ENCODE measurements at places on chromosomes 1 and 21.

GRCh38 chr1:44655609-44656008 lies 18.7 kb downstream of the TMEM53 start:
- no peak for DNase-seq

DNA sequence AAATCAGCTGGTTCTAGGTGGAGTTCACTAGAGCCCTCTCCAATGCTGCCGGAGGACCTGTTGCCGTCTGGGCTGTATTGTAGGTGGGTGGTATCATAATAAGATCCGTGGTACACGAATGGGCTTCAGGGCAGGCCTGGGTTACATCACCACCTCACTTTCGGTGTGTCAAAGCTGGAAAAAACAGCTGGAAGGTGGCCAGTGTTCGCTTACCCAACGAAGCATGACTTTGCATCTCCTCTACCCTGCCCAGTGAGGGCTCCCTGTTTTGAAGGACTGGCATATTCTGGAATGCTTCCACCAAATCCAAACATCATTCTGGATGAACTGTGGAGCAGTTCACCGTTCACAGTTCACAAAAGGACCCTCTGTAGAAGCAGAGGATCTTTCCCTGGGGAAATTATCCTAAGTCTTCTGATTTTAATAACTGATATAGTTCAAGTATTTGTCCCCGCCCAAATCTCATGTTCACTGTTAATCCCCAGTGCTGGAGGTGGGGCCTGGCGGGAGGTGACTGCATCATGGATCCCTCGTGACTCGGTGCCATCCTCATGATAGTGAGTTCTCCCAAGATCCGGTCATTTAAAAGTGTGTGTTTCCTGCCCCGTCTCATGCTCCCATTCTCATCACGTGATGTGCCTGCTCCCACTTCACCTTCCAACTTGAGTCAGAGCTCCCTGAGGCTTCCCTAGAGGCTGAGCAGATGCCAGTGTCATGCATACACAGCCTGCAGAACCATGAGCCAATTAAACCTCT lies 429.0 kb downstream of the KIF26B start:
- no peak for DNase-seq

GRCh38 chr1:200173097-200173618 lies 145.6 kb downstream of the NR5A2 start:
- no peak for DNase-seq

DNA sequence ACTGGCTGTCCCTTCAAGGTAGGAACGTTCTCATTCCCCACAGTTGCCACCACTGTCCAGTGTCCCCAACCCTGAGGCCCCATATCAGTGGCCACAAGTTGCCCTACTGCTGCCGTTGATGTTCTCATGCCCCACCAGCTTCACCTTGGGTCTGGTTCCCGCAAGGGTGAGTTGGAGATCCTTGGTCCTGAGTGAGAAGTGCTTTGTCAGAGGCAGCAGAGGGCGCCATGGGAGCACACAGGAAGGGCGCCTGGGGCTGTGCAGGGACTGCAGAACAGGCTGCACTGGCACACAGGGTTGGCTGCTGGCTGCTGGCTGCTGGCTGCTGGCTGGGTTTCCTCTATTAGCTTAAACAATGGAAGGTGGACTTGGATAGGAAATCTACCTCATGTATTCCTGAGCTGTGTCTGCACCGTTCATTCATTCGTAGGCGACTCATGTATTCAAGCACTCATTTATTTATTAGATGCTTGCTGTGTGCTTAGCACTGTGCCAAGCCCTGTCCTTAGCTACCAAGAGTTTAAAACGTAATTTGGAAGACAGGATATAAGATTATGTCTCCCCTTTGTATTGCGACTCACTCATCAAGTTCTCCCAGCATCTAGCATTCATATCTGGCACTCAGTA lies 2.1 kb upstream of the S100A9 start:
- peak; percentile 93 for DNase-seq

DNA sequence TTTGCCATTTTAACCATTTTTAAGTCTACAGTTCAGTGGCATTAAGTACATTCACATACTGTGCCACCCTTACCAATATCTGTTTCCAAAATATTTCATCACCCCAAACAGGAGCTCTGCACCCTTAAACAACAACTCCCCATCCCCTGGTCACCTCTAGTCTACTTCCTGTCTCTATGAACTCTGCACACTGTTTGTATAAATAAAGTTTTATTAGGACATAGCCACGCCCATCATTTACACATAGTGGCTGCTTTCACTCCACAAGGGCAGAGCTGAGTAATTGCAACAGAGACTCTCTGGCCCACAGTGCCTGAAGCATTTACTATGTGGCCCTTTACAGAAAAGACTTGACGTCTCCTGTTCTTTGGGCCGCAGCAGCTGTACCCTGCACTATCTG lies 30.1 kb downstream of the KCNAB2 start:
- DNase-seq = no peak

- no peak for DNase-seq
Measured at GRCh38 chr1:244647819-244648218, 5.1 kb upstream of the DESI2 start.

DNA sequence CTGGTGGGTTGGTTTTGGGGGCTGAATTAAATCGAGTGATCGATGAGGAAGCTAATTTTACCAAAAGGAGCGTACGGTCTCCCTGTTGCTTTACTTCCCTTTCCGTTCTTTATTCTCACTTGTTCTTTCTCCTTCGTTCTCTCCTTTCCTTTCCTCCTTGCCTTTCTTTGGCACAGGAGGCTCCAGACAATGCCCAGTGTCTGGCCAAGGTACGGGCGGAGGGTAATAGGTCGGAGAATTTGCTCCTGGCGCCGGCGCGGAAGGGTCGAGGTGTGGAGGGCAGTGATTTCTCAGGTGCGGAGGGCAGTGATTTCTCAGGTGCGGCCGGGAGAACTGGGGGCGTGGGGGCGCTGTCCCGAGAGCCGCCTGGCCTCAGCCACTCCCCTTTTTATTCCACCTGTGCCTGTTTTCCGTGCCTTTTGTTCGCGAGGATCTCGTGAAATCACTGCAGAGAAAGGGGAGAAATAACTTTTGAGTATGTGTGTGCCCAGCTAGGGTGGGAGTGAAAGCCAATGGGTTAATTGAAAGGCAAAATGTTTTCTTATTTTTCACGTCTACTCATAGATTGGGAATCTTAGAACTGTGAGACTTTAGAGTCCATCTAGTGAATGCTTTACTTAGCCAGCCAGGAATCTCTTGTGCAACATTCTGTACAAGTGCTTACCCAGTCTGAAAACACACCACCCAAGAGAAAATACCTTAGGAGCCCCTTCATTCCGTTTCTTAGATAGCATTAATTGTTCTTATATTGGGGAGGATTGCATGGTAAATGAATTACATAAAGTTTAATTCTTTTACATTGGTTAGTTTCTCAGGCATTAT lies 1.3 kb downstream of the FNBP1L start:
- DNase-seq = no peak

- DNase-seq = no peak
Measured at GRCh38 chr1:32339363-32339978, 3.4 kb upstream of the MARCKSL1 start.

GRCh38 chr21:17386498-17386897 lies 126.3 kb upstream of the CXADR start:
- DNase-seq = no peak

DNA sequence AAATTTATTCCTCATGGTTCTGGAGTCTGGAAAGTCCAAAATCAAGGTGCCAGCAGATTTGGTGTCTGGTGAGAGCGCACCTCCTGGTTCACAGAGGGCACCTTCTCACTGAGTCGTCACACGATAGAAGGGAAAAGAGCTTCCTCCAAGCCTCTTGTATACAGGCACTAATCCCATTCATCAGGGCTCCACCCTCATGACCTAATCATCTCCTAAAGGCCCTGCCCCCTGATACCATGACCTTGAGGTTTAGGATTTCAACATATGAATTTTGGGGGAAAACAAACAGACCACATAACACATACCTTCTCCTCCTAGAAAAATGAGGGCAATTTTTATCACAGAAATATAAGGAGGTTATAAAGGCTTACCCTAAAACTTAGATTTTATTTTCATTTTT lies 88.0 kb upstream of the NFIA start:
- no peak for DNase-seq

Measured in cardiac septum (tissue), 1 donor.